Stimulated activated CD8-positive, alpha-beta memory T cell treated with anti-CD3 and anti-CD28 coated beads, Interleukin-4, amount 100 ng/mL, for 1 hour (primary cell): ENCODE measurements at places on chromosomes 4 and X.

GRCh38 chr4:37770016-37770415 lies 56.5 kb upstream of the PGM2 start:
- no peak for DNase-seq

GRCh38 chr4:108637856-108638255 lies 12.5 kb upstream of the OSTC start:
- DNase-seq, result no peak

DNA sequence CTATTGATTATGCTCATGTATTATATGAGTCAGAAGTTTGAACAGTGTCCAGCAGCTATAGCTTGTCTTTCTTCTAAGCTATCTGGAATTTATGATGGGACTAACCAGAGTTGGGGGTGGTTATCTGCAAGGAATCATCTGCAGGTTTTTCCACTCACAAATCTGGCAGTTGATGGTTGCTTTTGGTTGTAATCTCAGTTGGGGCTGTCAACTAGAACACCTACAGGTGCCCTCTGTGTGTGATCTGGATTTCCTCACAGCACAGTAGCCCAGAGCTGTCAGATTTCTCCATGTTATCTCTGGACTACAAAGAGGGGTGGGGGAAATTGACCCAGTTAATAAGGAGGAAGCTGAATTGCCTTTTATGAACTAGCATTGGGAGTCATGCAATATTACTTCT lies 51.4 kb upstream of the MAP9 start:
- no peak for DNase-seq

GRCh38 chr4:27873596-27873995 lies 1013.0 kb downstream of the STIM2 start:
- no peak for DNase-seq

GRCh38 chr4:165737309-165737972 lies 135.6 kb upstream of the TLL1 start:
- no peak for DNase-seq

DNA sequence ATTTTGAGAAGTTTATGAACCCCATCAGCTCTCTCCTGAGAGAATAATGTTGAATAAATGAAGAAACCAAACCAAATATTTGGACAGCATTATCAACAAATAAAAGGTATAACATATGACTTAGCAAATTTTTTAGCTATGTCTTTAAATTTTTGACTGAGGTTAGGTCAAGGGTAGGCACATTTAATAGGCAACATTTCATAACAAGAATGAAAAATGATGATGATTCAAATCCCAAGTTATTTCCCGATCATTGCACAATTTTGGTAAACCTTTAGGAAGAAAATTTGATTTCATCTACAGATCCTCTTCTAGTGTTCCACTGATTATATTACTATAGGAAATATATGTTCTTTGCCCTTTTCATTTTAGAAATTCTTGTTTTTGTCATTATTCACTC lies 123.7 kb upstream of the TLR3 start:
- DNase-seq, result no peak
